ENCODE measurements at places on chromosomes 1 and 21. TPM values are rescaled to one million over a fixed set of nuclear protein-coding genes. Genes with fewer than 3 reads are reported as not detected.

XCL1 gene
- total RNA-seq, result not detected

ADAM30 gene
- not detected for total RNA-seq

FAM72B gene
- 1.0 TPM for total RNA-seq

DNASE2B gene
- total RNA-seq, result not detected

PDZK1 gene
- total RNA-seq, result under 0.01 TPM

OLFML2B gene
- total RNA-seq, result 29.7 TPM

SMPDL3B gene
- total RNA-seq, result not detected

RHEX gene
- 3.1 TPM for total RNA-seq

SELE gene
- 1.6 TPM for total RNA-seq

F13B gene
- not detected for total RNA-seq

ADAMTSL4 gene
- total RNA-seq, result 12.0 TPM

DCDC2B gene
- total RNA-seq, result not detected

CSMD2 gene
- total RNA-seq, result 0.52 TPM

GJB3 gene
- total RNA-seq, result not detected

CYP4Z1 gene
- total RNA-seq, result 1.0 TPM

FAM43B gene
- total RNA-seq, result 0.52 TPM

KANK4 gene
- total RNA-seq, result 8.4 TPM

CLDN14 gene
- 3.7 TPM for total RNA-seq

ZNF697 gene
- 13.6 TPM for total RNA-seq

TP53BP2 gene
- 34.4 TPM for total RNA-seq

C1orf53 gene
- total RNA-seq, result not detected

SAMD11 gene
- 3.7 TPM for total RNA-seq

SPATA1 gene
- total RNA-seq, result 1.0 TPM

PRAMEF25 gene
- total RNA-seq, result not detected

KDM5B gene
- total RNA-seq, result 93.4 TPM

SYPL2 gene
- total RNA-seq, result 38.6 TPM

NPHS2 gene
- total RNA-seq, result not detected

TMEM125 gene
- total RNA-seq, result 0.52 TPM

SAMD13 gene
- 13.0 TPM for total RNA-seq

VANGL2 gene
- total RNA-seq, result 2.1 TPM

NME7 gene
- total RNA-seq, result 12.5 TPM

CCDC27 gene
- not detected for total RNA-seq

Data from skeletal muscle tissue (tissue), 5 donors.